Coronary artery (tissue), 2 donors: ENCODE measurements at places on chromosomes 3 and 15.
A peak's percentile ranks its signal among the peaks of the same experiment; 100 is the strongest.

DNA sequence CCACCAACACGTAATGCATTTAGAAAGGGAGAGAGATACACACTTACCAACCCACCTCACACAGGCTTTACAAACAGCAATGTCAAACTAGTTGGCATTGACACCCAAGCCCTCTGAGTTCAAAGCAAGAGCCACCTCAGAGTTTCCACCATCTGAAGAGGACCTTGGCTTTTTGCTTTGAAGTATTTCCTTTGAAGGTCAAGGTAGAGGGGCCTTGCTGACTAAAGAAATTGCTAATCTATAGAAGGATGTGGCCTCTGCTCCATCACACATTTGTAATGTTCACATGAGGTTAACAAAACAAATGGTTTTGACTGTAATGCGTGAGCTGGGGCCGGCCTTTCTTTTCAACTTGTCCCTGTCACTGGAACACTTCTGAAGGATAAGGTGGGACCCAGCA is 117.7 kb downstream of the POLR2M start:
- no peak for DNase-seq

DNA sequence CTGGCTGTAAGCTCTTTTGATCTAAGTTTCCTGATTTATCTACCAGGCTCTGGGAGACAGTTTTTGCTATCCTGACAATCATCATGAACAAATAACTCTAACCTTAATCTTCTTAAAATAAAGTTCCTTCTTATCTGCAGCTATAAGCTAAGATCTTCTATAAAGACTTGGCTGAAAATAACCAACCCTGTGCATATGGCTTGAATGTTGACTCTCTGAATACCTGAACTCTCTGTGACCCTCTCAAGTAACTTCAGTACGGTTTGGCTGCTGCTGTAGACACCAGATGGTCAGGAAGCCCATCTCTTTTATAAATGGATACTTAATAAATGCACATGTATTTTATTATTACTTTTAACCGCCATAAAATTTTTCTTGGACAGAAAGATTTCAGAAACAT is 412.4 kb upstream of the CBLB start:
- no peak for DNase-seq

DNA sequence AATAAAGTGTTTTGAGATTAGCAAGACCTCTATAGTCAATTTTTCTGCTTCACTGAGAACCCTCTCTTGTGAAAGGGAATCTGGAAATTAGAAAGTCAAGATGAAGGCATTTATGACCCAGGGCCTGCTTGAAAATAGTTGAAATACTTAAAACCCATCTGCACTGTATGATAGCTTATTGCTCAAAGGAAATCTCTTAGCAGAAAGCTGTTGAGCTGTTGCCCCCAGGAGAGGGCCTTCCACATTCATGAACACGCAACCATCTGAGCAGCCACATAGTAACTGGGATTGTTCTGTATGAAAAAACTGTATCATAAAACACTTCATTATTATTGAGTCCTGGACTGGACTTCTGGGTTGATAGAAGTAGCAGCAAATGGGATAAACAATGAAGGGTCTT is 106.4 kb upstream of the PTX3 start:
- DNase-seq = no peak

DNA sequence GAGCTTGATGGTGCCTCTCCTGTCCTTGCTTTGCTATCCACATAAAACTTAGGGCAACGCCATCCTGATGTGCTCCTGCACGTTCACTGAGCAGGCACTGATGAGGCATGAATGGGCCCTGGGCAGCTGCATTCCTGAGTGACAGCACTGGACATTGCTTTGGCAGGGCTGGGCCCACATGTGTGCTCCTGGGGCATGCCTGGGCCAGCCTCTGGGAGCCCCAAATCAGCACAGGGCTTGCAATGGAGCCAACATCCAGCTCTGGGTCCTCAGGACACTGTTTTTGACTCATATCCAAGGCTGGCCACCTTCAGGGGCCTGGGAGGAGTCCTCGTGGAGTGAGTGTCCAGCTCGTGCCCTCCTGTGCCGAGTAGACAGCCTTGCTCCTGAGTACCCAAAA is 5.9 kb upstream of the TKT start:
- no peak for DNase-seq

DNA sequence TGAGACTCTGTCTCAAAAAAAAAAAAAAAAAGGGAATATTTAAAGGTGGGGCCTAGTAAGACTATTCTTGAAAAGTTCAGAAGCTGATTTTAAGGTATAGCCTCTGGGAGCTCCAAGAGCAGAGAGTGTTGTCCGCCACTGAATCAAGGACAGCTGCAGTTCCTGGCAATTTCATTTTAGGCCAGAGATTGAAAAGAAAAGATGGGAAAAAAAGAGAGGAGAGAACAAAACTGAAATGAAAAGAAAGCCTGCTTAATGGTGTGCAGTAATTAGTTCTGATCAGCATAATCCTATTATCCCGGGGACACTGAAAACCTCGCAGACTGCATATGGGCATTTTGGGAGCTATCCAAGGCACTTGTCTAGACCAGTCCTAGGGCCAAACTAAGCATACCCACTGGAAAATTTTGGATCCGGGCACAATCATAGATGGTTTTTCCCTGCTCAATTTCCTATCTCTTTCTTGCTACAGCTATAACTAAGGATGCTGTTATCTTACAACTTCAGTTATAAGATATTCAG is 43.2 kb downstream of the EHHADH start:
- DNase-seq = no peak

- no peak for DNase-seq
These were observed 237.1 kb downstream of the RYR3 start for GRCh38 chr15:33547876-33548275.

GRCh38 chr15:96126859-96127258 is 203.6 kb upstream of the NR2F2 start:
- DNase-seq = no peak

DNA sequence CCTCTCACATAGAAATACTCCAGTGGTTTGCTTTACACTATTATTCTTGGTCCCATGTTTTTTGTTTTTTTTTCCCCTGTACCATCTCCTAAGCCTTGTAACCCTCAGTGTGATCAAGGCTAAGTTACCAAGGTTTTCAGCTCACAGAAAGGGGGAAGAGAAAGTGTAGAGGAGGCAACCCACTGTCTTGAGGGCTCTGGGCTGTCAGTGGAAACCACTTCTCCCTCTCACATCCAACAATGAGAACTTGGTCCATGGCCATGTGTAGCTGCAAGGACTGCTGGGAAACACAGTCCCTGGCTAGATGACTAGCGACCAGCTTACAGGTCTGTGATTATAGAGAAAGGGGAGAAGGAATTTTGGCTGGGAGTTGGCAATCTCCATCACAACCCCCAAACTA is 30.3 kb downstream of the GPD1L start:
- DNase-seq = no peak

- DNase-seq = no peak
These were observed 72.0 kb downstream of the DHX30 start for GRCh38 chr3:47874913-47875312.

- DNase-seq = no peak
These were observed 138.5 kb downstream of the FNDC3B start for GRCh38 chr3:172177803-172178316.

GRCh38 chr3:127908202-127908601 is 6.8 kb upstream of the KBTBD12 start:
- no peak for DNase-seq

DNA sequence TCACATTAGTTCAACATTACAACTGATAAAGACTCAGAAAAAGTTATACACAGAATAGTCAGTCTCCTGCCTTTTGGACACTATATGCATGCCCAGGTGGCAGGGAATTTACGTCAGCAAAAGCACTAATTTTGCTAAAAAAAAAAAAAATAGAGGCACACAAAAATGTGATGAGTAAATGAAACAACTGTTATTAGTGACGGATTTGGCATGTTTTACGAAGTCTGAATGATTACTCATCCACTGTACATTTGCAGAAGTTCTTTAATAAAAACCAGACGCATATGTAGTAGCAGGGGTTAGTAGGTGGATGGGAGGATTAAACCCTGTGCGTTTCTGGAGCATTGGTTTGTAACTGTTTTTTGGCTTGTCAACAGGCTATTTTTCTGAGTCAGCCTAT is 99.0 kb downstream of the MITF start:
- DNase-seq = no peak

DNA sequence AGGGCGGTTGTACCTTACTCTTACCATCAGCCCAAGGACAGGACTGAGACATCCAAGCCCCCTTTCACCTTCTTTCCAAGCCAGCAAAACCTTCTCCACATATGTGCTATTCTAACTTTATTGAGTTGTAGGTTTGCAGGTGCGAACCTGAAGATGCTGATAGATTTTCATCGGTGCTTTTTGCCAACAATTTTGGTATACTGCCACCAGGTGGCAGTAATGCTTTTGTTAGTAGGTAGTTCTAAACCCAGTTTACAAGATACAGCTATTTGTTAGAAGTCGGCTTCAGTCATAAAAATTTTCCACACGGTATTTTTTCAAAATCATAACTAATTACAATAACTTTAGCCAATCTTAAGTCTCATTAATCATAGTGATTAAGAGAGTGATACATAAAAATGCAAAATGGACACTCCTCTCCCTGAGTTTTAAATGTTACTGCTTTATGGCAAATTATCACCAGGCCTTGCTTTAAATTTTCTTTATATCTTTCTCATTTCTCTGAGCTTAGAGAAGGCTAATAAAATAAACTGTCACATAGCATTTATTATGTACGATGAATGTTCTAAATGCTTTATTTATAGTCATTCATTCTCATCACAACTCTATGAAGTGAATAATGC is 636 bp downstream of the TBC1D21 start:
- DNase-seq = peak; percentile 16

DNA sequence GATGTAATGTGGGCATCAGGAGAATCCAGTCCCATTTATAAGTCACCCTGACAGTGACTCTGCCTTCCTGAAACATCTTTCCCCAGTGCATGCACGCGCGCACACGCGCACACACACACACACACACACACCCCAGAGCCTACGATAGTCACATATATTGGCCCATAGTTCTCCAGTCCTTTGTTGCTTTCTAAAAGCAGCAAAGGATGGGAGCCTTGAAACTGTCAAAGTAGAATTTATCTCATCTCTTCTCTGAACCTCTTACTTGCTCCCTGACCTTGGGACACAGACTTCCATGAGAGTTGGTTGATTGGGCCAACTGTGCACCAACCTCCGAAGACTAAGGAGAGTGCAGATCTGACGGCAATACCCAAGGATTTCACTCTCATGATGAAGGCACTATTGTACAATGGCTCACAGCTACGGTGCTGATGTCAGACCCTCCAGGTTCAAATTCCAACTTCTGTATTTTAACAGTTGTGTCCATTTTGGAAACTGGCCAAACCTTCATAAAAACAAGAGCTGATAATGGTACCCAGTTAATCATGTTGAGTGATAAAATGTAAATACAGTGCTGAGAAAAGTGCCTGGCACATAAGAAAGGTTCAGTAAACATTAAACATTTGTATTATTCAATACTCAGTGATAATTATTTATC is 8.3 kb downstream of the CPA3 start:
- DNase-seq = no peak

DNA sequence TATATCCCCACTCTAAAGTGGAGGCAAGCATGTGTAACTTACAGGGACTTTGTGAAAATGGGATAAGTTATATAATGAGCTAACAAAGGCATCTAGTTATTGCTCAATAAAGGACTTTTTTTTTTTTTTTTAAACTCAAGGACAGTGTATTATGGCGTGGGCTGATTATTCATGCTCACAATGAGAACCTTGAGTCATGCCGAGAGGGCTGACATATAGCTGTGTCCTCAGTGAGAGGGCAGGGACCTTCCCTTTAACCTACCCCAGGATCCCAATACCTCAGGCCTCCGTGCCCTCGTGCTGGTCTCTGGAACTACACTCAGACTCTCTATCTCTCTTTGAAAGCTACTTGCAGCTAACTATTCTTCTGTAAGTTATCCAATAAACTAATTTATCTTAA is 319.9 kb upstream of the ICE2 start:
- DNase-seq = no peak

- DNase-seq = no peak
These were observed 6.5 kb upstream of the PLSCR1 start for GRCh38 chr3:146550743-146551510.

GRCh38 chr15:32671339-32672325 is 30.1 kb downstream of the SCG5 start:
- DNase-seq = no peak

DNA sequence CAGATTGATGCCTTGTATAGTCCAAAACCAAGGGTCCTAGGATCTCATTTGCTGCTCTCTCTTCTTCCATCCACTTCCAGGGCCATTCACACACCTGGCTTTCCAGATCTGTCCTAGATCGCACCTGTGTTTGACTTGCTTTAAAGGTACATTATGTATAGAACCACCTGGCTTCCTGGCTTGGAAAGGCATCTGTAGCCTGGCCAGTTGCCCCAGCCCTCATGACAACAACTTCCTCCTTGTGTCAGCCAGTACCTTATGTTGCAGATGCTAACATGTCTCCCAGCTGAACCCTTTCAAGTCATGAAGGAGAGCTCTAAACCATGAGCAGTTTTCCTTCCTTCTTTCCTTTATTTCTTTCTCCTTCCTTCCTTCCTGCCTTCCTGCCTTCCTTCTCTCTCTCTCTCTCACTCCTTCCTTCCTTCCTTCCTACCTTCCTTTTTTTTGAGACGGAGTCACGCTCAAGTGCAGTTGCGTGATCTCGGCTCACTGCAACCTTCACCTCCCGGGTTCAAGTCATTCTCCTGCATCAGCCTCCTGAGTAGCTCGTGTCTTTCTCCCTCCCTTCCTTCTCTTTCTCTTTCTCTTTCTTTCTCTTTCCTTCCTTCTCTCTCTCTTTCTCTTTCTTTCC is 2.5 kb upstream of the HTR3C start:
- no peak for DNase-seq

DNA sequence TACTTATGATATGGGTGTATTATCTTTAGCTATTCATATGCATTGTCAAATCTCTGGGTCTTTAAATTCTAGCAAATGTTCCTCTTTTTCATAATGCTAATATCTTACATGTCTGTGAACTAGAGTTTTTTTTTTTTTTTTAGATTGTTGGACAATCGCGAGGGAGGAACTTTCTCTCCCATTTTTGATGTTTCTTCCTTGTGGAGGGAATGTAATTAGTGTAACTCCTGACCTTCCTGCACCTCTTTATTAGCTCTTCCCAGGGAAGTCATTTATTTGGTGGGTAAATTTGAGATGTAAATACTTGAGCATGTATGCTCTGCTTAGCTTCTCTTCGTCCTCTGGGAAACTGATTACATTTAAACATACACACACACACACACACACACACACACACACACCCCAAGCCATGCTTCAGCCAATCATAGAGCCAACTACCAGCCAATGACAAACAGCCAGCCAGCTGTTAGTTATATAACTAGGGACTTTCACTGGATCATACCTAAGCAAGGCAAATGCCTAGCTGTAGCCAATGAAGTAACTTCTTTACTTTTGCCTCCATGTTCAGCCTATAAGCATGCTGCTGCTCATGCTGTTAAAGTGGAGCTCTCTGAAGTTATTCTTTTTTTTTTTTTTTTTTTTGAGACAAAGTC is 8.3 kb upstream of the USP8 start:
- no peak for DNase-seq

DNA sequence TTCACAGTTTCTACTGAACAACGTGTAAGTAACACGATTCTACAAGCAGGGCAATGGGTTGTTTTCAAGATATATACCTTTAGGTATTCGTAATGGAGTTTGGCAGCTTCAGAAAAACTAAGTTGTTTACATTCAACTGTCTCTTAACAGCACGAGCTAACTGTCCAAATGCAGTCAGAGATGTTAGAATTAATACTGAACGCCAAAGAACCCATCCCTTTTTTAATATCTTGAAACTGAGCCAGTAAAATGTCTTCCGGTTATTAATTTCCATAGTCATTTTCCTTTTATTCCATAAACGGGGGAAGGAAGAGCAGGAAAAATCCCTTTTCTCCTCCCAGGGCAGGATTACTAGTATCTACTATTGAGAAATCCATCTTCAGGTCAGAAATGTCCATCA is 129.0 kb upstream of the THBS1 start:
- no peak for DNase-seq
